ENCODE measurements at places on chromosomes 2 and 18. TPM values are rescaled to one million over a fixed set of nuclear protein-coding genes. Genes with fewer than 3 reads are reported as not detected.

Gene CDCA7
- 1.00 TPM for total RNA-seq

Gene TDRD15
- not detected for total RNA-seq

Gene KCNG2
- 0.32 TPM for total RNA-seq

Gene UGT1A5
- not detected for total RNA-seq

Gene ZNF513
- total RNA-seq = 10.6 TPM

Gene OR6B3
- not detected for total RNA-seq

Gene CENPA
- total RNA-seq = not detected

Gene RBBP8
- total RNA-seq = 7.2 TPM

Gene LOXL3
- 2.8 TPM for total RNA-seq

Gene ADAM23
- 78.7 TPM for total RNA-seq

Gene TUBB8B
- not detected for total RNA-seq

Gene LRP1B
- 0.27 TPM for total RNA-seq

Gene MEIS1
- 24.7 TPM for total RNA-seq

Gene CD207
- 0.16 TPM for total RNA-seq

Gene OSBPL6
- 5.5 TPM for total RNA-seq

Gene TMEM178A
- total RNA-seq = 2.6 TPM

Gene SP9
- total RNA-seq = not detected

Gene HJURP
- total RNA-seq = not detected

Gene HOXD4
- 0.70 TPM for total RNA-seq
